ENCODE measurements at places on chromosomes 12 and 14.

DNA sequence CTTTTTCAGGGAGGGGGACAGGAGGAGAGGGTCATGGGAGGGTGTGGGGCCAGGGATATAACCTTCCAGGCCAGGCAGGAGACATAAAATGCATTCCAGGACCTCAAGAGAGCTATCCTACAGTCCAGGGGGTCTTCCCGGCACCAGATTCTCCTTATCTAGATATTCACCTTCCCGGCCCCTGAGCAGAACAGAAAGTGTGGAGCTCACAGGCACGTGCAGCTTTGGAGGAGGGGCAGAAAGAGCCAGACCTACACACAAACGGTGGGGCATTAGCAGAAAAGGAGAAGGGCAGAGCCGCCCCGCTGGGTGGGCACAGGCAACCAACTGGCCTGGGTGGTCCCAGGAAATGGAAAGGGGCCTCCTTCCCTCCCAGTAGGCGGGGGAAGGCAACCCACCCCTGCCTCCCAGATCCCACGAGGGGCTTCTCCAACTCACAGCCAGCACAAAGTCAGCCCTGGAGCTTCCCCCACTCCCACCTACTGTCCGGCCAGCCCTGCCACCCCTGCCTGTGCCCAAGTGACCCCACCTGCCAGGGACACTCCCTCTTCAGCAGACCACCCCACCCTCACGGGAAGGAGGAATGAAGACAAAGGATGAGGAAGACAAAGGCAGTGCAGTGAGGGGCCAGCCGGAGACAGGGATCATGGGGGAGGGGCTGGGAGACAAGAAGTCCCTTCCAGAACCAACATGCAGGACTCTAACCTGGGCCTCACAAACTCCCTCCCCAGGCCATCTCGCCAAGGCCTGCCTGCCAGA, 33.3 kb downstream of the CCDC85C start:
- DNase-seq, result no peak

GRCh38 chr12:115833704-115834103, 443.8 kb downstream of the MED13L start:
- no peak for DNase-seq

- DNase-seq, result no peak
These were observed 35.7 kb downstream of the SSH1 start for GRCh38 chr12:108821407-108822397.

GRCh38 chr14:73526036-73526984, 10.6 kb upstream of the ACOT1 start:
- DNase-seq, result no peak

DNA sequence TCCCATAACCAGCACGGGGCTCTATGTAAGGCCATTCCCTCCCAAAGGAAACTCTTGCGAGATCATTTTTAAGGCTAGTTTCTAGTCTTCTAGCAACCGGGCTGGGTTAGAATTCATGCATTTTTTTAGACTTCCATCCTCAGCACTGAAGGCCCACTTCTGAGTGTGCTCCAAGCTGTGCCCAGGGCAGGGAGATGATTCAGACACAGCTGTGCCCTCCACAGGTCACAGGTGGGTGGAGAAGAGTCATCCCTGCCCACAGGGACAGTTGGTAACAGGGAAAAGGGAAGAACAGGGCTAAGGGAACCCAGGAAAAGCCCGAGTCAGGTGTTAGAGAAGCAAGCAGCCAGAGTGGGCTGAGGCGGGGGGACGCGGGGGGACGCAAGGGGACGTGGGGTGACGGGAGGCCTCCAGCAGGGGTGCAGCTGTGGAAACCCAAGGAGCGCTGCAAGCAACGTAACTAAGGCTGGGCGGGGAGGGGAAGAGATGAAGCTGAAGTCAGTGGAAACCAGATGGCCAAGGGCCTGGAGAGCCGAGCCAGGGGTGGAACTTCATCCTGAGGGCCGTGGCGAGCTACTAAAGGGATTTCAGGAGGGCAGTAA, 27.2 kb upstream of the PPP2R5C start:
- DNase-seq, result no peak

GRCh38 chr12:66210840-66211239, 21.8 kb downstream of the IRAK3 start:
- DNase-seq, result no peak

GRCh38 chr12:69062621-69063237, 129.8 kb upstream of the CPM start:
- DNase-seq, result no peak

DNA sequence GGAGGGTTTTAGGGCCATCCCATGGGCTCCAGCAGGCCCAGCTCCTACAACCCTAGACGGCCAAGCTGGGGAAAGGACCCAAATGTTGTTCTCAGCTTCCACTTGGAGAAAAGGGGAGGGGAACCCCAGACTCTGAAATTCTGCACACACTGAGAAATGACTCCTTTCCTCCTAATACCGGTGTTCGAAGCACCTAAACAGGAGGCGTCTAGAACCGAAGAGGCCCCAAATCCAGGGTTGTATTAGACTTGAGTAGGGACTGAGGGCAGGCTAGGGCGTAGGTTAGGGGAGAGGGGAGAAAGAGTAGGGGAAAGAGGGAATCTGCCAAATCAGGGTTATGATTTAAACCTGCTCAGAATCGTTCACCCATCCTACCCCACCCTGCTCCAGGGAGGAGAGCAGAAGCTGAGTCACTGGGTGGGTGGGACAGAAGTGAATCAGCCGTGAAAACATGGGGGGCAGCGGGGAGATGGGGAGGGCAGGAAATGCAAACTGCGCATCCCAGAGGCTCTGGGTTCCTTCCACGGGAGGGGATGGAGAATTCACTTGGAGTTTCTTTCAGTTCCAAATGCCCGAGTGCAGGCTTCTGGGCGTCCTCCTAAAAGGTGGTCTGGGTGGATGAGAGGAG, 1.0 kb downstream of the IGFBP6 start:
- DNase-seq, result no peak

DNA sequence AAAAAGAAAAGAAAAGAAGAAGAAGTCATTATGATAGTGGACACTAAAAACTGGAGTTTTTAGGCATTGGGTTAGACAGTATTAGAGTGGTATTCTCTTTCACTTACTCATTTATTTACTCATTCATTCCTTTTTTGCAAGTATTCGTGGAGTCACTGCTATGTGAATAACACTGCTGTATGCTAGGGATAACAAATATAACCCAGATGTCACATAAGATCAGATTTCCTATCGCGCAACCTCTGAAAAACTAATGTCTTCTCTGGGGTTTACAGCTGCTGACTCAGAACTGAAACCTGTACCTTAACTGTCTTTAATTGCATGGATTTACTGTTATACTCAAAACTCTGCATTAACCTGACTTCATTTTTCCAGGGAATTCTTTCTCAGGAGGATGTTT, 353.7 kb downstream of the LRIG3 start:
- no peak for DNase-seq

- no peak for DNase-seq
These were observed 39.5 kb downstream of the WASHC3 start for GRCh38 chr12:102022286-102022685.

DNA sequence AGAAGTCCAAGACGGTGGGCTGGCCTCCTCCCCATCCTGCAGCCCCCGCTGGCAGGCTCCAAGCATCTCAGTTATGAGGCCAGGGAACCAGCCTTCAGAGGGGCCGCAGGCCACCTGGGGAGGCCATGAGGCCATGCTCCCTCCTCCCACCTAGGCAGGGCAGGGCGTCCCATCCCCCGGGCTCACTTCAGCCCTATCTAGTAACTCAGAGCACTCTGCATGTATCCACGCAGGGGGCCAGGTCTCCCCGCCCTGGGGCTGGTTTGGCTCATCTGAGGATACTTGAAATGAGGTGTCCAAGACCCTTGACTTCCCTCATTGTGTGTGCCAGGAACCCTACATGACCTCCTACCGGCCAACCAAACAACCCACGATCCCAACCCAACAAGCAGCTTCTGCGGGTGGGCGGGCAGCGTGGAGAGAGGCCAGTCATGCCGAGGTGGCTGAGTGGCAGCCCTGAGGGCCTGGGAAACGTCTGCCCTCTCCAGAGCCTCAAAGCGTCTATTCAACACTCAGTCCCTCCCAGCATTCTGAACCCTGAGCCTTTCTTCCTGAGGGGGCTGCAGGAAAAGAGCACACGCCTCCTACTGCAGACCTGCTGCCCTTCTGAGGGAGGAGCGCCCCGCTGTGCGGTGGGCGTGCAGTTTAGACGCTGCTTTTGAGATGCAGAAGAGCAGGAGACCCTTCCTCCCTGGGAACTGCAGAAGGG, 16.8 kb downstream of the ISCA2 start:
- no peak for DNase-seq

DNA sequence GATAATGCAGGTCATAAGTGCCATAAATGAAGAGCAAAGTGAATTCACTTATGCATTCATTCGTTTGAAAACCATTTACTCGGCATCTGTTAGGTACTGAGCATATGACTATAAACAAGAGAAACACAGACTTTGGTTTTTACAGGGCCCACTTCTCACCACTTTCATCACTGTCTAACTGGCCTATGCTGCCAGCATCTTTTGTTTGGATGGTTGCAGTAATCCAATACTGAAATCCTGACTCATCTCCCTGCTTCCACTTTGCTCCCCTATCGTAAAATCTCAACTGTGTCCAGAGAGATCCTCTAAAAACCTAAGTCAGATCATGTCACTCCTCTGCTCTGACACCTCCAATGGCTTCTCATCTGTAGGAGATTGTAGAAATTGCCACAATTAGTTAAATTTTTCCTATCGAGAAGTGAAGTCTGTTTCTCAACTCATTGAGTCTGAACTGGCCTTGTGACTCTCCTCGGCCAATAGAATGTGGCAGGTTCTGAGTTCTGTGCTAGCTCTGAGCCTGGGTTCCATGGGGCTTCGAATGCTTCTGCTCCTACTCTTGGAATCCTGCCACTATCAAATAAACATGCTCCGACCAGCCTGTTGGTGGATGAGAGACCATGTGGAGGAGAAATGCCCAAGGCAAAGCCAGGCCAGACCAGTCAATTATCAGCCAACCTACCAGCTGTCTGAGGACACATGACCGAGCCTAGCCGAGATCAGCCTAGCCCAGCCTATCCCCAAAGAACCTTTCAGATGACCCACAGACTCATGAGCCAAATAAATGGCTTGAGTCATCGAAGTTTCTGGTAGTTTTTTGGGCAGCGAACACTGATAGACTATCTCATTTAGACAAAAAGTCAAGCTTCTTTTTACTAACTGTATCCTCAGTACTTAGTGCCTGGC, 2.2 kb upstream of the BATF start:
- no peak for DNase-seq

GRCh38 chr12:15856097-15856982, 25.8 kb upstream of the STRAP start:
- DNase-seq, result peak; percentile 40
